ENCODE measurements at places on chromosomes 6 and 20.

GRCh38 chr20:62215991-62216635, 4.0 kb downstream of the HRH3 start:
- DNase-seq: no peak

- DNase-seq: no peak
These were observed 194.1 kb downstream of the RIMS1 start for GRCh38 chr6:72080260-72080941.

DNA sequence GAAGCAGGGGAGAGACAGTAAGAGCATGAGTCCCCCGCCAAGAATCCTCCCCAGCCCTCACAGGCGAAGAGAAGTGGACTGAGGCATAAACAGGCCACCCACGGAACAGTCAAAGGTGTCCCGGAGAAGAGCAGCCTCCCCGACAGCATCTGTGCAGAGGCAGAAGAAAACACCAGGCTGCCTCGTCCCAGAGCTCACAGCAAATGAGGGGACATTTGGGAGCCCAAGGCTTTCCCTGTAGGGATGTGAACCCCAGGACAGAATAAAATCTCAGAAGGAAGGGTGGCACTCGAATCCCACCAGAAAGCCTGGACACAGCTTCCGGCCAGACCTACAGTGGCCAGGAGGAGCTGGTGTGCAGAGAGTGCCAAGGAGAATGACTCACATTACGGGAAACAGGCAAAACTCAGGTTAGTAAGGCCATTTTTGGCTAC, 90.4 kb downstream of the DLL1 start:
- DNase-seq: no peak

- DNase-seq: no peak
These were observed 192.5 kb downstream of the MYLK4 start for GRCh38 chr6:2558098-2558680.

DNA sequence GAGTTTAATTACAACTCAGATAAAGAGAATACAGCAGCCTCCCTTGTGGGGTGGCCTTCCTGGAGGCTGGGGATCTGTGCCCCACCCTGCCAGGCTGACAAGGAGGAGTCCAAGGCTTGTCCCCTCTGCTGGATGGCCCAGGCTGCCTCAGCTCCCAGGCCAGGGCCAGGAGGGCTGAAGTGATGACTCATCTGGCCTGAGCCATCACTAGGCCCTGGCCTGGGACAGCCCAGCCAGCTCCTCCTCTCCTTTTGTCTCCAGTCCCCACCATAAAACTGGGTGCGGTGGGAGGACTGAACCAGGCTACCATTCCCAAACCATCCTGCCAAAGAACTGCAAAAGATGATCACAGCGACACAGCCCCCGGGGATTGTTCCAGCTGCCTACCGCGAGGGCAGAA, 15.0 kb downstream of the GRM4 start:
- DNase-seq: no peak

DNA sequence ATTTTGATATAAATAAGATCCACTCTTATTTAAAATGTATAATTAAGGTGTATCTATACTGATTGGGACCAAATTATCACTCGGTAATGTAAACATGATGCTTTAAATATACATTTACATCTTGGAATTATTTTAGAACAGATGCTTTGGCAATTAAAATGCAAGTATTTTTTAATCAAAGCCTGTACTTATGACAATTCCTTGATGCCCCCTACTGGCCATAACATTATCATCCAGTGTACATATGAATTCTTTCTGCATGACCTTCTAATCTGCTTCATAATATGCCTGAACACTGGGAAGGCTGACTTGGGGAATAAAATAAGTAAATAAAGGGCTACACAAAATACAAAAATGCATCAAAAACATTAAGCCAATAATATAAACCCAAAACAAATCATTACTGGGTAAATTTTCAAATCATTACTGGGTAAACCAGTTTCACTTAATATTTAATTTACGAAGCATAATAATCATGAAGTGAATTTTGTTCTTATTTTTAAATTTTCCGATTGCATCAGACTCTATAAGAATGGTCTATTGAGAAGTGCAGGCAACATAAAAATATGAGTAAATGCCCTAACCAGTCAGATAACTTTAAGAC, 65.1 kb downstream of the CGA start:
- no peak for DNase-seq

DNA sequence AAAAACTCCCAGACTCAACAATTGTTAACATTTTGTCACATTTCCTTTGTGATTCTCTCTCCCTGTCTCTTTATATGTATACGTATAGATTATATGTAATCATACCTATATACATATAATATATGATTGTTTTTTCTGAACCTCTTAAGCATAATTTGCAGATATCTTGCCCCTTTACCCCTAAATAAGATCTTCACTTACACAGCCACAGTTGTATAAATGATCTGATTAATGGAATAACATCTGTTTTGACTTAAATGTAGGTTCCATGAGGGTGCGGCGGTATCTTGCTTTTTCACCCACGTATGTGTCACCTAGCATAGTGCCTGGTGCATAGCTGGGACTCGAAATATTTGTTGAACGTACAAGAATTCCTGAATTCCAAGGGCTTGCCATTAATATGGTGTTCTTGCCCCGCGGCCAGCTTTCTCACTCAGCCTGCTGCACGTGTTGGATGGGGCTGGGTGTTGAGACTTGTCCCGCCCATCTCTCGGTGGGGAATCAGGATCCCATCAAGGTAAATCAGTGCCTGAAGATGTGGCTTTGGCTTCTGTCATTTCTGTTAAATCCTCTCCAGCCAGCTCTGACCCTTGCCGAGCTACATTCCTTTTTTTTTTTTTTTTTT, 10.4 kb upstream of the MANBAL start:
- DNase-seq: no peak

GRCh38 chr20:63749597-63750508, 10.3 kb downstream of the SLC2A4RG start:
- no peak for DNase-seq

DNA sequence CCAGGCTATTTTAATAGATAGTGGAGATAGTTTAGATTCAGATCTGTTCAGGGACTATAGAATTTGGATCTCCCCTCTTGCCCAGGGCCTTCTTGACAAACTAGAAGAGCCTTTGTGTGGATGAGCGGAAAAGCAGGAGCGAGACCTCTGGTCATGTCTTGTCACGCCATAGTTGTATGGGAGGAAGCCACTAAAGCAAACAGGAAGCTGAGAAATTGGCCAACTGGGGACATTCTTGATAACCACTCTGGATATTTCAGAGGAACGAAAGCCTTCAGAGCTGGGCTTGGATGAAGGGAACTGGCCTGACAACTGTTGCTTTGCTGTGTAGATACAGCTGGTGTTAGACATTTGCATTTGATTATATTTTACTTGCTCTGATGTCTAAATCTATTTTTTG, 54.1 kb upstream of the EXOC2 start:
- no peak for DNase-seq

DNA sequence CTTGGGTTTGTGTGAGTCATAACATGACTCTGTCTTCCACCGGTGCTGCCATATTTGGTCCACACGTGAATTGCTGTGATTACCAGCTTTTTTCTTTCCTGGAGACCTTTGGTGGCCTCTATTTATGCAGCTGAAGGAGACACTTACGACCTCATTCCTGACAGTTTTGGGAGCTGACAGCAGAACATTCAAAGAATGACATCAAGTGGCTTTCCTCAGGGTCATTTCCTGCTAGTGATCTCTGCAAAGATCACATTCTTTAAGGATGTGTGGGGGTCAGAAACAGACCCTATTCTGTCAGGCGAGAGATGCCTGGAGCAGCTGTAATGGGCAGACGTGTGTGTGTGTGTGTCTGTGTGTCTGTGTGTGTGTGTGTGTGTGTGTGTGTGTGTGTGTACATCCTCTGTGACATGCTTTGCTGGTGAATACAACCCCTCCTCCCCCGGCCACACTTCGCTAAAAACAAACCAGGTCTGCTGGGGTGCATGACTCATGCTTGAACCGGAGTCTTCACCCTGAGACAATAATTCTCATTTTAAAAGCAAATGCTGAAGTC, 115.6 kb downstream of the TMEM170B start:
- peak; percentile 23 for DNase-seq

DNA sequence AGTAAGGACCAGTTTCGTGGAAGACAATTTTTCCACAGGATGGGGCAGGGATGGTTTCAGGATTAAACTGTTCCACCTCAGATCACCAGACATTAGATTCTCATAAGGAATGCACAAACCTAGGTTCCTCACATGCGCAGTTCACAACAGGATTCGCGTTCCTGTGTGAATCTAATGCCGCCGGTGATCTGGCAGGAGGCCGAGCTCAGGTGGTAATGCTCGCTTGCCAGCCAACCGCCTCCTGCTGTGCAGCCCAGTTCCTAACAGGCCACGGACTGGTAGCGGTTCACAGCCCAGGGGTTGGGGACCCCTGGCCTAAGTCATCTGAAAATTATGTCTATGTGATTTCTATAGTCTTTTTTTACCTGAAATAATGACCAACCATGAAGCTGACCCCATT, 217.5 kb downstream of the TMEM200A start:
- no peak for DNase-seq

DNA sequence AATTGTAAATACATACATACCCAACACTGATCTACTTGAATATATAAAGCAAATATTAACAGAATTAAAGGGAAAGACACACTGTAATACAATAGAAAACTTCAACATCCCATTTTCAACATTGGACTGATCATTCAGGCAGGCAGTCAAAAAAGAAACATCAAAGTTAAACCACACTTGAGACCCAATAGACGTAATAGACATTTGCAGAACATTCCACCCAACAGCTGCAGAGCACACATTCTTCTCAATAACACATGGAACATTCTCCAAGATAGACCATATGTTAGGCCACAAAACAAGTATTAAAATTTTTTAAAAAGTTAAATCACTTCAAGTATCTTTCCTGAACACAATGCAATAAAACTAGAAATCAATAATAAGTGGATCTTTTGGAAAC, 698.2 kb downstream of the COL12A1 start:
- DNase-seq: no peak

DNA sequence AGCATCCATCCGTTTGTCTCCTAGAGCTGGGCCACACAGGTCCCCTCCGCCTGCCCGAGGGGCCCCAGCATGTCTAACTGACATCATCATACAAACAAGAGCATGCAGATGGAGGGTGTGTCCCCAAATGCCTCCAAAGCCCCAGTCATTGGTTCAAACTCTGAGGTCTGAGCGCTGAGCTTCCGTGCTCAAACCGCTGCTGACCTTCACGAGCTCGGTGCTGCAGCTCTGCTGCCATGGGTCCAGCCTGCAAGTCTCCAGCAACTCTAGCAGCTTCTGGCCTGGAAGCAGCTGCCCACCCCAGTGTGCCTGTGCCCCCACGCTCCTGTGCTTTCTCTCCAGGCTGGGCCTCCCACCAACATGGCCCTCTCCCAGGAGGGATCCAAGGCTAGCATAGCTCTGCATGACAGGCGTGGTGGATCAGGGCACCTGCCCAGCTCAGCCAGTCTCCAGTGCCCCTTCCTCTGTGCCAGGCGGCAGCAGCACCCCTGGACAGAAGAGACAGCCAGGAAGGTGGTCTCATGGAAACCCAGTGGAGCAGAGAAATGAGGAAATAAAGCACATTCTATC, 131.6 kb upstream of the PMEPA1 start:
- DNase-seq: no peak

GRCh38 chr6:75528423-75528822, 34.8 kb upstream of the FILIP1 start:
- DNase-seq: no peak

- no peak for DNase-seq
These were observed 86.2 kb downstream of the ANKRD60 start for GRCh38 chr20:58141971-58142842.

GRCh38 chr6:106511288-106512047, 117.8 kb downstream of the RTN4IP1 start:
- peak; percentile 24 for DNase-seq
